ENCODE measurements at places on chromosomes 3 and 15. TPM values are rescaled to one million over a fixed set of nuclear protein-coding genes. Genes with fewer than 3 reads are reported as not detected.

The TSPAN3 gene
- total RNA-seq, result 364 TPM

The ADAMTS17 gene
- total RNA-seq, result 3.0 TPM

The ELP6 gene
- total RNA-seq, result 41.2 TPM

- no peak for DNase-seq
Observed at GRCh38 chr3:50323614-50324199, 1.2 kb upstream of the HYAL2 start.

GRCh38 chr3:65924762-65925161 lies 114.0 kb downstream of the MAGI1 start:
- DNase-seq, result no peak

GRCh38 chr15:33946152-33946551 lies 22.1 kb upstream of the CHRM5 start:
- DNase-seq, result no peak

- no peak for DNase-seq
Observed at GRCh38 chr3:6220447-6220846, 640.5 kb upstream of the GRM7 start.

DNA sequence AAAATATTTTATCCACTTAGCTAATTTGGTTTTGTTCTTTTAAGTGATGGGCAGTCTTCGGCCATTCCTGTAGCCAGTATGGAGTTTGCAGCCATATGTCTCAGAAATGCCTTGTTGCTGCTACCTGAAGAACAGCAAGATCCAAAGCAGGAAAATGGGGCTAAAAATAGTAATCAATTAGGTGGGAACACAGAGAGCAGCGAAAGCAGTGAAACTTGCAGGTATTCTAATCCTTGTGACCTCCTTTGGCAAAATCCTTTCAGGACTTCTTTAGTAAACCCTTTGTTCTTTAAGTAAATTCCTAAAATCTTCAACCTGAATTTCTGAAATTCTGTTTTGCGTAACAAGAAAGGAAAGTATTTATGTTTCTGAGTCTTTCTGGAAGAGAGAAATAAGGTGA lies 49.8 kb downstream of the CNOT10 start:
- no peak for DNase-seq

GRCh38 chr3:183401678-183402077 lies 26.7 kb downstream of the MCF2L2 start:
- no peak for DNase-seq

GRCh38 chr15:31080591-31081014 lies 20.9 kb downstream of the TRPM1 start:
- peak; percentile 88 for DNase-seq

DNA sequence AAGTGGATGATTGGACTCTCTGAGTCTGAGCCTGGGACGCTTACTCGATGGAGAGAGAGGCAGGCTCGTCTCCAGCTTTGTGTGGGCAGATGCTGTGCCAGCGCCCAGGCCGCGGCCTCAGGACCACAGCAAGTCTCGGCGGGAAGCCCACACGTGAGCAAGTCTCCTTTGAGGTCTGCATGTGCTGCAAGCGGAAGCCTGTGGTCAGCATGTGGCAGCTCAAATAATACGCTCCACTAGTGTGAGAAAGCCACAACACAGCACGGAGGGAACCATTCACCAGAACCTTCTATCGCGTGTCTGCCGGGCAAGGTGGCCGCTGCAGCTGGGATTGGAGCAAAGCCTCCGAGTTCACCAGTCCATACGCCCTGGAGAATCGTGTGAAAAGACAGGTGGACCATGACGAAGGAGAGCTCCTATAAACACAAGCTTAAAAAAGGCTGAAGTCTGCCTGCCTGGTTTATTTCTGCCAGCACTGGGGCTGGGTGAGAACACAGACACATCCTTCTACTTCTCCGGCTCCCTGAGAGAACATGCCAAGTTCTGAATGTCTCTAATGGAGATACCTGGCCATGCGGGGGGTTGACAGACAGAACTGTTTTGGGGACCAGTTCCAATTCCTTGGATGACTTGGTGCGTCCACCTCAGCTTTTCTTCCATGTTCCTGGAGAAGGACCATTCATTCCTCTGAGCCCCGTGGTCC lies 82.0 kb upstream of the LRIG1 start:
- DNase-seq, result no peak

DNA sequence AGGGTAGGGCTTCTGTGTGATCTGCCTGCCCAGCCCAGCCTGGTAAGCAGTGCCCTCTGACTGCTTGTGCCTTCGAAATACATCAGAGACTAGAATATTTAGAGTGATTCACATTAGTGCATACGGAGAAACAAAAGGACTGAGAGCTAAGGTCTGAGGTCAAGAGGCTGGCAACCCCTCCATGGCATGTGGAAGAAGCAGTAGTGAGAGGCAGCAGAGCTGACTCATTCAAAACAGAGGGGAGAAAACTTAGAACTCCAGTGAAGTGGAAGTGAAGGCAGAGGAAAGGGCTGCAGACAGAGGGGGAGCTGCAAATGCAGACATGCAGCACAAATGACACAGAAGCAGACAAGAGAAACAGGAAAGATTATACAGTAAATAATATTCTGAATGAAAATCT lies 61.6 kb downstream of the ULK4 start:
- no peak for DNase-seq

DNA sequence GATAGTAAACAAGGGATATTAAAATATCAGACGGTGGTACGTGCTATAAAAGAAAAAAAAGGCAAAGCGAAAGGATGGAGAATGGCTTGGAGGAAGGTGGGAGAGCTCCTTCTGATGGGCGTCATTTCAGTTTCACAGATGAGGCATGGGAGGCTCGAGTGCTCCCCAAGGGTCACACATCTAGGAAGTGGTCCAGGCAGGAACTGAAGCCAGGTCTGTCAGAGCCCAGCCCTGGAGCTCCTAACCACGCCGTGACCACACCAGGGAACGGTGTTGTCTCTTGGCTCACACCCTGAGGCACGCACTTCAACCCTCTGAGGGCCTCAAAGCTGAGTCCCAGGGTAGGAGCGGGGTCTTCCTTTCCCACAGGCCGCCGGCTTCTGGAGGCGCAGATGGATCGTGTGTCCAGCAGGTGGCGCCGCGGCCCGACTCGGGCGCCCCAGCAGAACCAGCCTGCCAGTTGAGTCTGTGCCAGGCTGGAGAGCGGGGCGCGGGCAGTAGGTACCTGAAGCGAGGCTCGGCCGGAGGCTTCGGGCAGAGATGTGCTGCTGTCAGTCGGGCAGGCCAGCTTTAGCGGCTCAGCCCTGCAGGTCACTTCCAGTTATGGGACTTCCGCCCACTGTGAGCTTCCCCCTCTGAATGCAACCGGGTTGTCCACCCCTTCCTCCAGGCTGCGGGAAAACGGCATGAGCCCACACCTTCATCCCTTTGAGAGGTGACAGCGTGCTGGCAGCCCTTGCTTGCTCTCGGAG lies 68.1 kb downstream of the SLC6A1 start:
- peak; percentile 49 for DNase-seq

Measured in HT-29 (cell line).